ENCODE measurements at places on chromosomes 1 and 21.

GRCh38 chr1:89779151-89779940, 41.5 kb upstream of the LRRC8D start:
- DNase-seq = no peak

DNA sequence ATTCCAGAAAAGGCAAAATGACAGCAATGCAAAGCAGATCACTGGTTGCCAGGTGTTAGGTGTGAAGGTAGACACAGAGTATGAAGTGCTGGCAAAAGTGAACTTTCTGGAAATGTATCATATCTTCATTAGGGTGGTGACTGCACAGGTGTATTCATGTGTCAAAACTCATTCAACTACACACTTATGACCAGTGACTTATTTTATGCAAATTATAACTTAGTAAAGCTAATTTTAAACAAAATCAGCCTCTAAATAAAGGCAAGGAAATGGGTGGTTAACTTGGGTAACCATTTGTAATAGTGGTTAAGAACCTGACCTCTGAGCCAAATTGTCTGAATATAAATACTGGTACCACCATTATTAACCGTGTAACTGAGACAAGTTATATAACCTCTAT, 7.4 kb downstream of the COP1 start:
- no peak for DNase-seq

DNA sequence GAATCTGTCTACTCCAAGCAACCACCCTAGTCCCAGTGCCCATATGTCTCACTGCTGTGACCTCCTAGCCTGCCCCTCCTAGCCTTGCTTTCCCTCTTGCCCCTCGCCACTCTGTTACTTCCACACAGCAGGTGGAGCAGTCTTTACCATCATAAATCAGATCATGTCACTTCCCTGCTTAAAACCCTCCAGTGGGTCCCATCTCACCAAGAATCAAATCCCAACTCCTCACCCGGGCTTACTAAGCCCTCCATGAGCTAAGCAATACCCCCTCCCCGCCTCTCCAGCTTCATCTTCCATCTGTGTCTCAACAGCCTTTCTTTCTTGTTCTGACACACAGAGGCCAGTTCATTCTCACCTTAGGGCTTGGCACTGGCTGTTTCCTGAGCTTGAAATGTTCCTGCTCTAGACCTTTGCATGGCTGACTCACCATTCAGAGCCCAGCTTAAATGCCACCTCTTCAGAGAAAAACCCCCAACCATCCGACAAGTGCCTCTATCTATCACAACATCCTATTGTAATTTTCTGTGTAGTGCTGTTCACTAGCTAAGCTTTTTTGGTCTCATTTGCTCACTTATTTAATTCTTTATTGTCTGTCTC, 22.3 kb downstream of the KNCN start:
- DNase-seq = no peak

- DNase-seq = no peak
Observed at GRCh38 chr21:32993894-32994293, 31.8 kb upstream of the OLIG2 start.

DNA sequence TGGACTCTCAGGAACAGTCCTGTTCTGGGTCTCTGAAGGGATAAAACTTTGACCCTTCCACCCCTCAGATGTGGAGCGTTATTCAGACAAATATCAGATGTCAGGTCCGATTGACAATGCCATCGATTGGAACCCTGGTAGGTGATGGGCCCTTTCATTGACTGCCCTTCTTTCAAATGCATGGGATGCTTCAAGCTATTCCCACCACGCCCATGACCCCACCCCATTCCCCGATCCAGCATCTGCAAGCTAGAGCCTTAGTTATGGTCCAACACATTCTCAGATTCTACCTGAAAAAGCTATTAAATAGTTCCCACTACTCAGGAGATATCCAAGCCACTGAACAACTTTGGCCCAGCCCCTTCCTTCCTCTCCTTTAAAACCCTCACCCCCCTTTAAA, 12.5 kb downstream of the POLR3GL start:
- no peak for DNase-seq

Measured in OCI-LY7 (cell line).